ENCODE measurements at places on chromosomes 6 and 20. TPM values are rescaled to one million over a fixed set of nuclear protein-coding genes. Genes with fewer than 3 reads are reported as not detected.

Gene SERPINB1
- 36.3 TPM for total RNA-seq

DNA sequence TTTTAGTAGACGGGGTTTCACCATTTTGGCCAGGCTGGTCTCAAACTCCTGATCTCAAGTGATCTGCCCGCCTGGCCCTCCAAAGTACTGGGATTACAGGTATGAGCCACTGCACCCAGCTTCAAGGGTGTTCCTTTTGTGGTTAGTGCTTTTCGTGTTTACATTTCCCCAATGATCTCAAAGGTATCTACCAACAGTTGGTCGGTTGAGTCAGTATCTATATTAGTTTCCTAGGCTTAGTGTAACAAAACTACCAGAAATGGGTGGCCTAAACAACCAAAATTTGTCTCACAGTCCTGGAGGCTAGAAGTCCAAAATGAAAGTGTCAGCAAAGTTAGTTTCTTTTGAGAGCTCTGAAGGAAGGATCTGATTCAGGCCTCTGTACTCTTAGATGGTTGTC lies 30.1 kb downstream of the CASP8AP2 start:
- no peak for DNase-seq

DNA sequence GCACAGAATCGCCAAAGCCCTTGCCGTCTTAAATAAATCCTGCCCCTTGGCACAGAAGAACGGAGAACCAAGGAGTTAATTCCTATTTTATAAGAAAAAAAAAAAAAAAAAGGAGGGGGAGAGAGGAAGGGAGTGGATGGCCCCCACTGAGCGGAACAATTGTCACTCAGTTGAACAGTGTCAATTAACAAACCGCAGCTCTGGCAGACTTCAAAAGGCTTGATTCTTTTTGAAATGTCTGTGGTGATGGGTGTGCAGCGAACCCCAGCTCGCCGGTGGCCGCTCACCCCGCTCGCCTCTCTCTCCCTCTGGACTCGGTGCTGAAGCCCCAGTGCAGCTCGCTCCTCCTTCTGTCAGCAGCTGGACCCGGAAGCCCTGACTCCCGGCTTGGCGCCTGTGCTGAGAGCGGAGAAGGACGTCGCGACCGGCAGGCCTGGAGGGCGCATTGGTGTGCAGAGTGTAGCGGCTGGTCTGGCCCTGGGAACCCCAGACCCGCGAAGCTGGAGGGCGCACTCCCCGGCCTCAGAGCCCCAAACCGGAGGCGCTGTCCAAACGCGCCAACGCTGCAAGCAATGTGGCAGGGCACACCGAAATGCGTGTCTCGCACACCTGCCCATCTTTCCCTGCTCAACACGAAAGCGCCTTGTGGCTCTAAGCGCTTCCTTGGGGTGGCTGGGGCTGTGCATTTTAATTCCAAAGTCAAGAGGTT lies 3.4 kb downstream of the LINC00237 start:
- no peak for DNase-seq

- DNase-seq: no peak
Observed at GRCh38 chr20:43957392-43957791, 42.7 kb downstream of the TOX2 start.

DNA sequence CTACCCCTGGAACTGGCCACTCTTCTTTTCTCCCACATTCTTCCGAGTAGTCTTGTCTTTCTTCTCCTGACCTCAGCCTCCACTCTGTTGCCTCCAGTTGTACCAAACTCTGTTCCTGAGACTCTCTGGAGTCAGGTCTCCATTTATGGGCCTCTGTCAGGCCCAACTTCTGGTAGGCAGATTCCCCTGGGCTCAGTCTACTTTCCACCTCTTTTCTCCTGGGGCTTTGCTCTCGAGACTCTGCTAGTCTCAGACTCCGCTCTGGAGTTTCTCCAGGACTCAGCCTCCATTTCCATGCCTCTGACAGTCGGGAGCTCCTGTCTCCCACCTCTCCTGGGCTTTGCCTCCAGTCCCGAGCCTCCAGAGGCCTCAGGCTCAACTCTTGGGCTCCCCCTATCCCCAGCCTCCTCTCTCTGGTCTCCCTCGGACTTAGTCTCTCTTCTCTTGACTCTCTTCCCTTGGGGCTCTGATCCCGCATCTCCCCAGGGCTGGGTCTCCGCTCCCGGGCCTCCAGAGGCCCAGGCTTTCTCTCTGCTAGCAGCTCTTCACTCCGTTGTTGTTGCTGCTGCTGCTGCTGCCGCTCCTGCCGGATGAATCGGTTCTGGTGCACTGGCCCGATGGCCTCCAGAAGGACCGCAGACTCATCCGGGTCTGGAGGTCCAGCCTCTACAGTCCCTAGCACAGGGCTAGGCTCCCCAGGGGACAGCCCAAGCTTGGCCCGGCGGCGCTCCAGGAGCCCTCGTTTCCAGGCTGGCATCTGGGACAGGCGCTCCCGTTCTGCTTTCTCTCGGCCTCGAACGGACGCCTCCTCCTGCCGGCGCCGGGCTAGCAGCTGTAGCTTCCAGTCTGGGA lies 1.1 kb downstream of the PPP1R18 start:
- DNase-seq: no peak

DNA sequence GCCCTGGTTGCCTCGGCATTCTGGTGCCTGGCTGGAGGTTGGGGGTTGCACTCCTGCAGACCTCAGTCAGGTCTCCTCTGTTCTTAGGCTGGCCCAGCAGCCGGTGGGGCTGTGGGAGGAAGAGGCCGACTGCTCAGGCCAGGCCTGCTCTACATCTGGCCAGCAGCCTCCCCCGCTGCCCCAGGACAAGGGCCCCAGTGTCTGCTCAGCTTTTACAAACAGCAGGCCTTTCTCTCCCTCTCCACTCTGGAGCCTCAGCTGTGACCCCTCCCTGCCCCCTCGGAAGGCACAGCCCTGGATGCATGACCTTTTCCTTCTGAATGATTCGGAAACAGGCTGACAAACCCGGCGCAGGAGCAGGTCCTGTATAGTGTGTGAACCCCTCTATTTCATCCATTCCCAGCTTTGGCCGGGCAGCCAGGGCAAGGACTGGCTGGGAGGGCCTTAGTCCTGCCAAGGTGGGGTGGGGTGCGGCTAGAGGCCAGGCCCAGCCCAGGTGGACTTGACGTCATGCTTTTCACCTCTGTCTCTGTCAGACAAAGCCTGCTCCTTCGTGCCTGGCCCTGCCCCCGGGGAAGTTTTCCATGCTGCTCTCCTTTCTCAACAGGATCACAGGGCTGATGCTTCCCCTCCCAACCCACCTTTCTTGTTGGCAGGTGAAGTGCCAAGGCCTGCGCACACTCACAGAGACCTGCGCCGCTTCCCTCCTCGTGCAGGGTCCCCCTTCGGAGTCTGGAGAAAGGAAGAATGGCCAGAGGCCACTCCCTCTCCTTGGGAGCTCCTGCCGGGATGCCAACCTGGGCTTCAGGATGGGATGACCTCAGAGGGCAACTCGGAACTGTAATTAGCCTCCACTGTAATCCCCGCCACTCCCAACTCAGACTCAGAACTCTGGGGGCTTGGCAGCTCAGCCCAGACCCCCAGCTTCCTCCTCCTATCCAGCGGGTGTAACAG lies 10.1 kb upstream of the ITPR3 start:
- DNase-seq: no peak

Measured in dermis microvascular lymphatic vessel endothelial cell (primary cell).